ENCODE measurements at places on chromosomes 2 and 18.

GRCh38 chr2:122001441-122001874, 246.0 kb downstream of the TSN start:
- DNase-seq = no peak

- DNase-seq = no peak
These were observed 47.0 kb upstream of the SH3BP4 start for GRCh38 chr2:234904785-234905184.

- no peak for DNase-seq
These were observed 50.0 kb downstream of the TRABD2A start for GRCh38 chr2:84830758-84831500.

GRCh38 chr2:182166841-182167240, 181.2 kb downstream of the PPP1R1C start:
- DNase-seq = no peak

DNA sequence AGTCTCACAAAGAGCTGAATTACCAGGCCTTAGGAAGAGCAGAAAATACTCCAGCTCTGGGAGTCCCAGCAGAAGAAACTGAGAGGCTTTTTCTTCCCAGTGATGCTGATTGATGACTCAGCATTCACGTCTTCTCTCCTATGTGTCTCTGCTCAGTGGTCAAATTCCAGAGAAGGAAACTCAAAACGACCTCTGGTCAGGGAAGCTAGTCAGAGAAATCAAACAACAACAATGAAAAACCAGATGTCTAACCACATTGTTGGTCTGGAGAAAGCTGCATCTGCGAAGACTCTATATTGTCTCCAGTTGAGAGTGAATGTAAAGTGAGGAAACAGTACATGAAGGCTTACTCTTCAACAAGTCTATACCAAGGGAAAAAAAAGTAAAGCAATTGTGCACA, 28.6 kb upstream of the CERS6 start:
- peak; percentile 93 for DNase-seq

DNA sequence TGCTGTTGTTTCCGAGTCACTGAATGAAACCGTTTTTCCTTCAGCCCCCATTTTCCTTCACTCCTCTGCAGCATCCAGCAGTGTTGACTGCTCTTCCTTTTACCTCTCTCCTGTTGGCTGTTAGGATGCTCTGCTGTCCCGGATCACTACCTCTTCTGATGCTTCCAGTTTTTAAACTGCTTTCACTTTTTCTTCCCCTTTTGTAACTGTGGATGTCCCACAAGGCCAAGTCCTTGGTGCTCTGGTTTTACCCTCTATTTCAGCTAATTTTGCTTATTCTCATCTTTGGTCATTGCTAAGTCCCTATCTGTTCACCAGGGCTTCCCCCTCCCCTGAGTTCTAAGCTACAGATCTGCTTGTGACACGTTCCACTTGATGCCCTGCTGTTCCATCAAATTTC, 39.4 kb upstream of the MAP4K3 start:
- DNase-seq = no peak

- DNase-seq = no peak
These were observed 18.9 kb downstream of the TRPM8 start for GRCh38 chr2:233936089-233936488.

DNA sequence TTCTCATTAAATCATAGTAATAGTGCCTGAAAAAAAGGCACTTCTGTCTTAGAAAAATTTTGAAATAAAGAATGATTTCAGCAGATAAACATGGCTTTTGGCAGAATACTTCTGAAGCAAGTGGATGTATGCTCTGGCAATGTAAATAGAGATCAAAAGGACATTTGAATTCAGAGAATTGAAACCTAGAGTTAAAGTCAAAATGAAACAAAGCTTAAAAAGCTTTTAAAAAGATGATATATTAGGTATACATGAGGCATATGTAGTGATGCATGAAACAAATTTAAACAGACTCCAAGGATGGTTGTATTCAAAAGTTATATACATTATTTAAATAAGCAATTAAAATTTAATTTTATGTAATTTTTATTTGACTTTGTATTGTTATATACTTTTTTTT, 1344.5 kb upstream of the TMEFF2 start:
- DNase-seq = no peak

GRCh38 chr2:71559828-71560637, 106.7 kb downstream of the DYSF start:
- no peak for DNase-seq

- no peak for DNase-seq
These were observed 406.2 kb upstream of the CWC22 start for GRCh38 chr2:180413336-180413735.

- peak; percentile 60 for DNase-seq
These were observed 220.8 kb downstream of the GULP1 start for GRCh38 chr2:188512456-188512855.

- no peak for DNase-seq
These were observed 463.5 kb downstream of the MTX2 start for GRCh38 chr2:176732780-176733179.

GRCh38 chr2:31945572-31945935, 65.3 kb downstream of the MEMO1 start:
- DNase-seq = no peak

- DNase-seq = no peak
These were observed 253.5 kb downstream of the DCDC2C start for GRCh38 chr2:3956892-3957291.

DNA sequence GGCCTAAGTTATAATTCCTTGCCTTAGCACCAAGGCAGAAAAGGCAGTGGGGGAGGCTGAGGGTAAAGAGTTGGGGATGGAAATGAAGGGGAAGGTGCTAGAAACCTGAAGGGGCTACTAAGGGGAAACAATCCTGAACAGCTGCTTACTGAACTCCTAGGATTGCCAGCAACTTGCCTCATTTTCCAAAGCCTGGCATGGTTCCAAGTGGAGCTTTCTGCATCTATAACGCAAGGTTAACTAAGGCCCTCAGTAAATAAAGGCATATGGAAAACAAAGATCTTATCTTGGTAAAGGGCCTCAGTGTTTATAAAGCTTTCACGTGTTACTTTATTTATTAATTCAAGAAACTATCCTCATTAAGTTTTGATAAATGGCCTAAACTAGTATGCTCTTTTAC, 10.9 kb downstream of the MEP1B start:
- no peak for DNase-seq

GRCh38 chr18:44568986-44569385, 111.7 kb upstream of the SETBP1 start:
- DNase-seq = no peak

GRCh38 chr2:118227698-118228508, 139.6 kb downstream of the INSIG2 start:
- DNase-seq = no peak

- no peak for DNase-seq
These were observed 25.4 kb downstream of the SOCS6 start for GRCh38 chr18:70314151-70314782.

- no peak for DNase-seq
These were observed 122.1 kb upstream of the RBMS1 start for GRCh38 chr2:160615706-160616105.

GRCh38 chr2:122864728-122865127, 1109.3 kb downstream of the TSN start:
- DNase-seq = no peak

DNA sequence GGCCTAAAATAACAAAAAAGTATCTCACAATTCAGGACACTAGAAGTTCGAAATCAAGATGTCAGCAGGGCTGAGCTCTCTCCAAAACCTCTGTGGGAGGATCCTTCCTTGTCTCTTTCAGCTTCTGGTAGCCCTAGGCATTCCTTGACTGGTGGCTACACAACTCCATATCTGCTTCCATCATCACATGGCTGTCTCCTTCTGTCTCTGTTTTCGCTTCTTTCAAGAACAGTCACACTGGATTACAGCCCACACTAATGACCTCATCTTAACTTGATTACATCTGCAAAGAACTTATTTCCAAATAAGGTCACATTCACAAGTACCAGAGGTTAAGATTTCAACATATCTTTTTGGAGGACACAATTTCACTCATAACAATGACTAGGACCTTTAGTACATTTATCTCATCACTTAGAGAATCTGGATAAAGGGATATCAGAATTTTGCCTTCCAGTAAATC, 275.2 kb downstream of the IRS1 start:
- peak; percentile 27 for DNase-seq

DNA sequence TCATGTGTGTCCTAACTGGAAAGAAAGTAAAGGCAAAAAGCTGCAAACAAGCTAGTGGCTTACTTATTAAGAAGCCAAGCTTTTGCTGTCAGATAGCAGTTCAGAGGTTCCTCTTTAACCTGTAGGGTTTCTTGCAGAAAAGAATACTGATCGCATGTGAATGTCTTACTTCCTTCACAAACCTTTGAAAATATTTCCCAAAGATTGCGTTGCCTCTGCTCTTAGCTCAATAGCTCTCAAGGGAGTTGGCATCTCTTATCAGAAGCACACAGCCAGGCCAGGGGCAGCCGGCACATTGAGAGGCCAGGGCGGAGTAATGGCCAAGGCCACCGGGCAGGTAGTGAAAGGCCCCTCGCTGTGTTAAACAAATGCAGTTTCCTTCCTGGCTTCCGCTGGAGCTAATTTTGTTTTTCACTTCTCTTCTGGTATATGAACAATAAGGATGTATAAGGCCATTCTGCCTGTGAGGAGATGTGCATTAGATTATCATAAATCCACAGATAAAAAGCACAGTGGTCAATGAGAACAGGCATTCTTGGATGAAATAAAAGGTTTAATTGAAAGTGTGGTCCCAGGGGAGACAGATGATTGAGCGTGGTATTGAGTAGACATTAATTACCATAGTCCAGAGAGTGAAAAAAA, 542.4 kb upstream of the NRP2 start:
- no peak for DNase-seq

DNA sequence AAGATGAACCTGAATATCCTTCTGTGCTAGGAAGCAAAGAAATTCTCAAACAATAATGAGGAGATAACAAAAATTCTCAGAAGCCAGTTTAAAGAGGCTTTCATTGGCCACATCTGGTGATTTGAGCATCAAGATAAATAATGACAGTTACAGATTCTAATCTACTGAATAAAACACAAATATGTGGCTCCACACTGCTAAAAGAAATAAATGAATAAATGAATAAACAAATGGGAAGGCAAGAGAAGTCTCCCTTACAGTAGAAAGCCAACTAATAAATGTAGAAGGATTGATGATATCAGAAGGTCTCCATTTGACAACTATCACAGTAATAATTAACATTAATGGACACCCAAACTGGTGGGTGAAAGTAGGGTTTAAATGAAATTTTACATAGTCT, 54.6 kb upstream of the ADAM23 start:
- DNase-seq = no peak

GRCh38 chr2:102069311-102069974, 73.1 kb upstream of the IL1R1 start:
- no peak for DNase-seq

- no peak for DNase-seq
These were observed 261.0 kb upstream of the DDX18 start for GRCh38 chr2:117553448-117553847.

DNA sequence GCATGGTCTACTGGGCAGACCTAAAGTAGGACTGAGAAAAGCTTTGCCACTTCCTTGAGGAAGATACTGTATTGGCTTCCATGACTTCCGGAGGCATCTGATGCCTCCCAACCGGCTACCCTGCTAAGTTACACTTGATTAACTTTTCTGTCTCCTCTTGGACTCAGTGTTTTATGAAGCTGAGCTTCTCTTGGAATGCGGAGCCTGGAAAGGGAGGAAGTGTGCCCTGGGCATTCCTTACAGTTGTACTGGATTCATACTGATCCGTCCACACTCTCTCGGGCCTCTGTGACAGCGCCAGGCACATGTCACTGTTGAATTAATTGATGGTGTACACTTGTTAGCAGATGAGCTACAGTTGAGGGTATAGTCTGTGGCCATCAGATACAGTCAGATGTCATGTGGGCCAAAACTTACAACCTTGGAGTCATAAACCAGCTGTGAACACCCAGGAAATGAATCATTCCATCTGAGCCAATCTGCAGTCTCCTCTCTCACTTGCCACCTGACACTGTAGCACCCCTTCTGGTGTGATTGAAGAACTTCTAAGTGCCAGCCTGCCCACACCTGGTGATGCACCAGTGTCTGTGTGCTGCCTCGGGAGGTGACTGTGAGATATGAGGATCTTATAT, 122.5 kb downstream of the FHOD3 start:
- no peak for DNase-seq

DNA sequence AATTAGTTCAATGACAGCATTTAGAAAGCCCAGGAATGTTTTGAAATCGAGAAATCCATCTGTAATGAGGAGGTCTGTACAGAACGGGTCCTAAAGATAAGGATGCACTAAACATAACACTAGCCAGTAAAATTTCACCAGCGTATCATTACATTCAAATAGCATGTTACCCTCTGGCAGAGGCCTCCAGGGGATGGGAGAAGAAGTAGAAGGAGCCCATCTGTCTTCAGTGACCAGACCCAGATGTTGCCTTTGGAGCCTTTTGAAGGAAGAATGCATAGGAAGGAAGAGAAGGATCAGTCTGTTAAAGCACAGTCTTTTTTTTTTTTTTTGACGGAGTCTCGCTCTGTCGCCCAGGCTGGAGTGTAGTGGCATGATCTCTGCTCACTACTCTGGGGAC, 86.1 kb upstream of the BCL2L11 start:
- no peak for DNase-seq

GRCh38 chr2:1397350-1397749, 15.9 kb upstream of the TPO start:
- no peak for DNase-seq

GRCh38 chr2:58039170-58039611, 7.4 kb upstream of the VRK2 start:
- DNase-seq = peak; percentile 43

GRCh38 chr18:72783530-72783929, 84.3 kb downstream of the NETO1 start:
- no peak for DNase-seq

DNA sequence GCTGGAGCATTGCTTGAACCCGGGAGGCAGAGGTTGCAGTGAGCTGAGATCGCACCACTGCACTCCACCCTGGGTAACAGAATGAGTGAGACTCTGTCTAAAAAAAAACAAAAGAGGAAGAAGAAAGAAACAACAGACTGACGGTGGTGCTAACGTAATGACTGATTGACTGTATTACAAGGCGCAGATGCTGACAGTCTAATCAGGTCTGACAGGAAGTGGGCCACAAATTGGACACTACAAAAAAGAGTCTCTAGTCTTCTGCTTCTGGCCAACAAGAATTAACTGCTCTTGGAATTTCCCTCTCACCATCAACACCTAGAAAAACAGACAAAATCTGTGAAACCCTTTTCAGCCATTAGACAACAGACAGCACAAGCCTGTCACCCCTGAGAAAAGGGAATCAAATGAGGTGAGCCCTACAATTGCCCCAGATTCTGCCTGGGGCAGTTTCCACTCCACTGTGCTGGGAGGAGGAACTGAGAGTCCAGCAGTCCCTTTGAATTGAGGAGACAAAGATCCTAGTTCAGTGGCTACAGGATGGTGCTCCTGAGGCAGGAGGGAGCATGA, 43.3 kb downstream of the SNED1 start:
- DNase-seq = no peak

GRCh38 chr18:610214-610928, 13.6 kb downstream of the CLUL1 start:
- DNase-seq = no peak

GRCh38 chr2:219997341-219997851, 370.0 kb downstream of the SLC4A3 start:
- no peak for DNase-seq

- DNase-seq = no peak
These were observed 137.1 kb upstream of the CCDC68 start for GRCh38 chr18:55096263-55096951.

Measured in astrocyte of the cerebellum (primary cell).